ENCODE measurements at places on chromosomes 3 and 15.

DNA sequence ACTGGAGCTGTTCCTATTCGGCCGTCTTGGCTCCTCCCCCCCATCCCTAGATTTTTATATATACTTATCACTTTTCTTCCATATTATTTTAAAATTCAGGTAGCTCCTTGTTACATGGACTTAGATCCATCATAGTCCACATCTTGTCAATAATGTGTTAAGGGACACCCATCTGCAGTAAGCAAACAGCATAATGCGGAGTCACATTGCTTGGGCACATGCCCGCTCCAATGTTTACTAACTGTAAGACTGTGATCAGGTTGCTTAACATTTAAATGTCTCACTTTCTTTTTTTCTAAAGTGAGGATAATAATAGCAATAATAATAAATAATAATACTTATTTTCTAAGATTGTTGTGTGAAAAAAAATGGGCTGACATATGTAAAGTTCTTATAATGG is 303.2 kb upstream of the SOX14 start:
- DNase-seq = no peak

DNA sequence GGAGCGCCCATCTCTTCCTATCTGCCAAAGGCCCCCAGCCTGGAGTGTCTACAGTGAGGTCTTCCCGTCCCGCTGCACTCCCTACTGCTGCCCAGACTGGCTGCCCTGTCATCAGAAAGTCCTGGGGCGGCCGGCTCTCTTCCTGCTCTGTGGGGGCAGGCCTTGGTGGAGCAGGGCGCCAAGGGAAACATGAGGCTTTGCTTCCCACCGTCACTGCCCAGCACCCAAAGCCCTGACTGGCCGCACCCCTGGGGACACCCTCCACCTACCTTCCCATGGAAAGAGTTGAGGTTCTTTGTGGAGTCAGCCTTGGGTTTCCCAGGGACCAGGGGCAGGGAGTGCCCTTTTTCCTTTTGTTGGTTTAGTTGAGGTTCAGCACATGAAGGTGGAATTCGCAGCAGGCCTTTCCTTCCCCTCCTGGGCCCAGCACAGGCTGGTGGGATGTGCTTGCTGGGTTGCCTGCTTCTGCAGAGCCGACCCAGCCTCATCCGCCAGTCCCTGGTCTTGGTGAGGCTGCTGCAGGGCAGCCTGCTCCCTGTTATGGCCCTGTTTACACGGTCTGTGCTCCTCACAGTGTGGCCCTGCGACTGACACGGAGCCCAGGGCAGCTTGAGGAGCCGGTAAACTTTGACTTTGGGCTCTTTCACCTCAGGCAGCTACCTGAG is 51.8 kb upstream of the PLXNA1 start:
- no peak for DNase-seq

DNA sequence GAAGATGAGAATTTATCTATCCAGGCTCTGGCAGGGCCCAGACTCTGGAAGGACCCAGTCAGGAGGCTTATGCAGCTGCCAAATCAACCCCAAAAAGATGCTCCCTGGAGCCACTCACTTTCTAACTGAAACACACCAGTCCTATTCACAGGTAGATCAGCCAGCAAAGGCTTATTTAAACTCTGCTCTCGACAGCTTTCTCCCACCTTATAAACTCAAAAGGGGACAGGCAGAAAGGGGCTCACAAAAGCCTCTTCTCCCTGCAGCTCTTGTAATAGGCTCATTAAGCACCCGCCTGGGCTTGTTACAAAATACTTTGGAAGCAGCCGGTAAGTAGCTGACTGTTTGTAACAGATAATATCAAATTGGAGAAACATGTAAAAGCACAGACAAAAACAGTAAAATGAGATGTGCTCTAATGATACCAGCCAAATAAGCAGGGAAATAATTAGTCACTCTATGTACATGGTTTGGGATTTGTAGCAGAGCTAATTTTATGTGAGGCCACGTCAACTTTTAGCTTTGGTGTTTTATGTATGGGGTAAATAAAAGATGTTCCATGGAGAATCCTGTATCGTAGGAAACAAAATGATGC is 213.8 kb downstream of the NR2F2 start:
- no peak for DNase-seq

DNA sequence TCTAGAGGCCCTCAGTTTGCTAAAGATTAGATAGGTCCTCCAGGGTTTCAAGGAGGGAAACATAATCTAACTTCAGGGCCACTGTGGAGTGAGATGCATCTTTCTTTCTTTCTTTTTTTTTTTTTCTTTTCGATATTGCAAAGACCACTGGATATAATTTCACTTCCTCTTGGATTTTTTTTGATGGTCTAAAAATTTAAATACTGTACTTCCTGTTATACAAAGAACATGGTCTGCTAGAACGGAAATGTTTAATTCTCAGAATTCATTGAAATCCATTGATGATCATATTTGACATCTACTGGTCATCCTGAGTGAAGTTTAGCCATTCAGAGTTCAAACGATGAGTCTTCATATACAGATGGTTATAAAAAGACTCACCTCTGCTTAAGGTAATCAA is 808.8 kb upstream of the LMCD1 start:
- no peak for DNase-seq

GRCh38 chr3:24802614-24803013 is 308.0 kb upstream of the THRB start:
- DNase-seq = no peak

DNA sequence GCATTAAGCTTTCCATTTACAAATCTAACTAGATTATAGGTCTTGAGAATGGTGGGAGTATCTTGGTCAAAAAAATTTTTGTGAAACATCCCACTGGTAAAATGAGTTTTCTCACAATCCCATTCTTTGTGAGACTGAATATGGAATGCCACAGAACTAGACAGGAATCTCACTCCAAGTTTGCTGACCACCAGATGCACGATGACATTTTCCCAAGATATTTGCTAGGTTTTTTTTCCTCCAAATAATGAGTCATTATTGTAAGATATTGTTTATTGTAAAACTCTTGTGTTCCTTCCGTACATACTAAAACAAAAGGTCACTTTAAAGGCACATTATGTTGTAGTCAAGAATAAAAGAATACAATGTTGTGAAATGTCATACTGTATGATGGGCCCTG is 53.9 kb downstream of the COPS2 start:
- DNase-seq = peak; percentile 54

DNA sequence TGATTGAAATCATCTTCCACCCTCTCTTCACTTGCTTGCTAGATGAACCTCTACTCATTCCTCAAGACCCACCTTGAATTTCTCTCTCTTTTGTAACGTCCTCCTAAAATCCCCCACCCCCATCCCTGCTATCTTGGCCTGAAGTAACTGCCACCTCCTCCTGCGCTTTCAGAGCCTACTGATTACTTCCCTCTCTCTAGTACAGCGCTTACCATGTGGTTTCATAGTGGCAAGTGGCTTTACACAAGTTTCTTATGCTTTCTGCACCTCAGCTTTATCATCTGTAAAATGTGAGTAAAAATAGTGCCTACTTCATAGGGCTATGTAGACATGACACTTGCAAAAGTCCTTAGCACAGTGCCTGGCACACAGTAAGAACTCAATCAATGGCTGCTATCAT is 28.7 kb upstream of the DAZL start:
- DNase-seq = no peak

DNA sequence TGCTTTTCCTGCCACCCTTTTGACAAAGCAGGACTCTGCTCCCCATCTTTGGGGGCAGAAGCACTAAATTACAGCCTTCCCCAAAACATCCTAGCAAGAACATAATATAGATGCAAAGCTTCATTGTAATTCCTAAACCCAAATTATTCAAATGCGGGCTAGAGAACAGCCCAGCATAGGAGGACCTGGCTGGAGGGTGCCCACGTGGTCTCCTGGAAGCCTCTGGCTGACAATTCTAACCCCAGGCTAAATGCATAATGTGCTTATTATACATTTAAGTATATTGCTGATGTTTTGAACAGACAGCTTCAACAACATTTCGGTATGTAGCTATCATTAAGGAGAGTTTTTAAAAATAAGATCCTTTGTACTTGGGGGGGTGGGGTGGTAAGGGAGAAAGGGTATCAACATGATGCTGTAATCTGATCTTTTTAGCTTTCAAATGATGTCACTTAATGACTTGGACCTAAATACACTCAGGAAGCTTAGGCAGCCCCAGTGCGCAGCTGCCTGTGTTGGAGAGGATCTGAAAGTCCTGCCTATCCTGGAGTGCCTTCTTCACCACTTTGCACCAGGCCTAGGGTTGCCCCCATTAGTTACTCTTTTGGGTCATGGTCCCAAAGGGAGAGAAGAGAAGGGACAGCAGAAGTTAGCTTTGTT is 57.2 kb upstream of the USP3 start:
- no peak for DNase-seq
